Activated naive CD4-positive, alpha-beta T cell treated with Interleukin-2 at 50 U/mL for 16 hours (primary cell): ENCODE measurements at places on chromosomes 16 and 17.

DNA sequence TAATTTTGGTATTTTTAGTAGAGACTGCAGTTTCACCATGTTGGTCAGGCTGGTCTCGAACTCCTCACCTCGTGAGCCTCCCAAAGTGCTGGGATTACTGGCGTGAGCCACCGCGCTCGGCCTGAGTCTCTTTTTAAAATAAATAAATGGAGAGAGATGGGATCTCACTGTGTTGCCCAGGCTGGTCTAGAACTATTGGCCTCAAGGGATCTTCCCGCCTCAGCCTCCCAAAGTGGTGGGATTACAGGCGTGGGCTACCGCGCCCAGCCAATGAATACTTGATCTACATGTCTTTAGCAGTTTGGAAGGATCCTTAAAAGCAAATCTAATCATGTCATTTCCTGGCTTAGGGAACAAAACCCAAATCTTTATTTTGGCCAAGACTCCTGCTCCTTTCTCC lies 1.2 kb downstream of the DHODH start:
- DNase-seq, result no peak

- peak; percentile 38 for DNase-seq
These were observed 1.0 kb downstream of the ZNF319 start for GRCh38 chr16:57999366-57999970.

- DNase-seq, result no peak
These were observed 170.2 kb downstream of the HS3ST3B1 start for GRCh38 chr17:14471052-14471451.

GRCh38 chr16:89201439-89202377 lies 1.4 kb upstream of the SLC22A31 start:
- peak; percentile 74 for DNase-seq

DNA sequence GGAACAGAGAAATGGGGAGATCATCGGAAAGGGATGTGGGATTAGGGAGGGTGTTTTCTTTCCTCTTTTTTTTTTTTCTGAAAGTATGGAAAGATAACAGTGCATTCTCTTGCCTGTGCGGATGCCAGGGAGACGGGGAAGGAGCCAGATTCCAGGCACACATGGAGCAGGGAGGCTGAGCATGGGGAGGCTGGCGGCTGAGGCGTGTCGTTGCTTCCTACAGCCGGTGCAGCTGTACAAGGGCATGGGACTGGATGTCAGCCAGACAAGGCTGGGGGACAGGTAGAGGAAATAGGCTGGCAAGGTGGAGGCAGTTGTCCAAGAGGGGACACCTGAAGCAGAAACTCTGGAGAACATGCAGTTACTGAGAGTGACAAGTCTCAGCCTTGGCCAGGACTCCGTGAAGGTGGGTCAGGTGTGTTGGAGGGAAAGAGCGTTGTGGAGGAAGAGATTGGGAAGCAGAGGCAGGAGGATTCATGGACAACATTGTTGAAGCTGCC lies 16.6 kb upstream of the ADORA2B start:
- DNase-seq, result no peak

GRCh38 chr17:79147746-79148506 lies 73.3 kb downstream of the ENGASE start:
- DNase-seq, result no peak
